ENCODE measurements at places on chromosomes 1 and 21.

GRCh38 chr1:94024104-94024792 lies 96.7 kb downstream of the ABCA4 start:
- DNase-seq: no peak

- no peak for DNase-seq
Measured at GRCh38 chr1:186930238-186930637, 101.5 kb downstream of the PLA2G4A start.

DNA sequence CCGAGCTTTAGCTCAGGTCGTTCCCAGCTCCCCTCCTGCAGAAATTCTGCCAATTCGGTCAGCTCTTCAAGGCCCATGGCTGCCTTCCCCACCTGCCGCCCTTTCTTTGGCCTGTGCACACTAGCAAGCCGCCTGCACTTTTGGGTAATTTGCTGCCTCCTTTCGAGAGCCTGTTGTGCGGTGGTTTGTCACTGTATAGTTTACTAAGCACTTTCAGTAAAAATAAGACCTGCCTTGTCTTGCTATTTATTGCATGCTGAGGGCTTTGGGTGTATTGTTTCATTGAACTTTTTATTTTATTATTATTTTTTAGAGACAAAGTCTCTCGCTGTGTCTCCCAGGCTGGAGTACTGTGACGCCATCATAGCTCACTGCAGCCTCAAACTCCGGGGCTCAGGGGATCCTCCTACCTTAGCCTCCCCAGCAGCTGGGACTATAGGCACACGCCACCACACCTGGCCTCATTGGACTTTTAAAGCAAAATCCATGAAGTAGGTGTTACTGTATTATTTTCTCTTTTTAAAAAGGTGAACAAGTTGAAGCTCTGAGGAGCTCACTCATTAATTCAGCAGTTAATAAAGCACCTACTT lies 1.1 kb upstream of the FABP3 start:
- DNase-seq: no peak

GRCh38 chr1:153364766-153365666 lies 7.4 kb downstream of the S100A9 start:
- DNase-seq: no peak

- no peak for DNase-seq
Measured at GRCh38 chr1:119302011-119302410, 66.6 kb upstream of the HAO2 start.

- no peak for DNase-seq
Measured at GRCh38 chr1:83101406-83101805, 897.5 kb downstream of the TTLL7 start.

DNA sequence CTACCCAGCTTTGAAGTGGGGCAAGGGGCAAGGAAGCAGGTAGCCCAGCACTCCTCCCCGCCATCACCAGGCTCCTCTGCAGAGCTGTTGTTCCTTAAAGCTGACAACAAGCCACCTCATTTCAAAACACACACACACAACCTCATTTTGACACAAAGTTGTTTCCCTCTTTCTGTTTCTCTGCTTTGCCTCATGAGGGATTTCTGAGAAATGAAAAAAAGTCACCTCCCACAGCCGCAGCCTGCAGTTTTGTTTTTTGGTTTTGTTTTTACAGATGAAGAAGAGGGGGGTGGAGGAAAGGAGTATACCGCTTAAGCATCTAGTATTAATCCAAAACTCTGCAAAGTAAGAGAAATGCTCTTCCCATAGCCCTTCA lies 12.1 kb downstream of the MCL1 start:
- peak; percentile 74 for DNase-seq

DNA sequence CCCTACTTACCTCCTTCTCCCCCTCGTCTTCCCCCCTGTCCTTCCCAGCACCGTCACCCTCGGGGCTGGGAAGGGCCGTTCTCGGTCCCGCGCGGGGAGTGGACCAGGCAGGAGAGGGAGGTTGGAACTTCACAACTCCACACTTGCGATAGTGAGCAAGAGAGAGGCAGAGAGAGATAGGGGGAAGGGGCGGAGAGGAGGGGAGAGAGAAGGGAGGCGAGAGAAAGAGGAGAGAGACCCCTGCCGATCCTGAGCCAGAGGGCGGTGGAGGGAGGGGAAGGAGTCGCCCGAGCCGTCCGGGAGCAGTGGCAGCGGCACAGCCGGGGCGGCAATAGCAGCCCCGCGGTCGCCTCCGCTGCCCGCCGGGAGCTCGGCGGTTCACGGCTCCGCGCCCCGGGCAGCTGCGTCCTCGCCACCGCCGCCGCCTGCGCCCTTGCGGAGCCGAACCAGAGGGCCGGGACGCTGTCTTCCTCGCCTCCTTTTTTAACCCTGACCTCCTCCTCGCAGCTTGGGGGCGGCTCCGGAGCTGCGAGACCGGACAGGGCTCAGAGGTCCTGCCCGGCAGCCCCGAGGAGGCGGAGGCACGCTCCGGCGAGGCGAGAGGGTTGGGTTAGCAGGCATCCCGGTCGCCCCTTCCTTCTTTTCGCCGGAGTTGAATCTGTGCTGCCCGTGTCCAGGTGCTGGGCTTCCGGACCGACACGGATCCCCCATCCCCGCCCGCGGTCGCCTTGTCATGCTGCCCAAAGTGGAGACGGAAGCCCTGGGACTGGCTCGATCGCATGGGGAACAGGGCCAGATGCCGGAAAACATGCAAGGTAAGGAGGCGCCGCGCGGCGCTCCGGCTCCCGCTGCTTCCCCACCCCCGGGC lies 11.7 kb downstream of the NR5A2 start:
- DNase-seq: no peak

GRCh38 chr1:54834007-54834541 lies 33.0 kb upstream of the TTC22 start:
- no peak for DNase-seq

DNA sequence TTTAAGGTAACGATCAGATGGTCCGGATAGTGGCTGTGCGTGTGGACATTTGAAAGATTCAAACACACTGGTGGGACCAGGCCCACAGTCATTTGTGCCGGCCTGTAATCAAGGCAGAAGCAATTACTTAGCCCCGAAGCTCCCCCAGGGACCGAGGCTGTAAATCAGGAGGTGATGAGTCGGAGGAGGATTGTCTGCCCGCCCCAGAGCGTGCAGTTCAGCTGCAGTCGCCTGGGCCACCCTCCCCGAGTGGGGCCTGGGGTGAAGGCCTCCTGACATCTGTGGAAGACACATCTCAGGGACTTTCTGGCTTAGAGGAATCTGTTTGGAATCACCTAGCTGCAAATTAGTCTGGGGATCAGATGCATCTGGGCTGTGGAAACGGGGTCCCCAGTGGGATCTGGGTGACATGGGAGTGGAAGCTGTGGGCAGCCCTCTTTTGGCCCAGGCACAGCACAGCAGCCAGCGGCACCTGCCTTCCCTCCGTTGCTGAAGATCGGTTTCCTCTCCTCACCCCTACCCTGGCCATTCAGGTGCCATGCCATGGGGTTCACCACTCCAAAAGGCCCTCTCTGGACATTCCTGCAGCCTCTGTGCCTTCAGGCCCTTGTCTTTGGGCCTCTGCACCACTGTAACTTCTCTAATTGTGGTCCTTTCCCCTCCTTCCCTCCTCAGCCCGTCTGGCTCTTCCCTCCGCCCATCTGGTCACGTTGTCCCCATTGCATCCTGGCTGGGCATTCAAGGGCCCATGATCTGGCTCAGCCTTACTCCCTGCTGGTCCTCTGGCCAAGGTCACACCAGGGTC lies 25.7 kb downstream of the LHX4 start:
- no peak for DNase-seq
